ENCODE measurements at places on chromosomes 3 and 15. TPM values are rescaled to one million over a fixed set of nuclear protein-coding genes. Genes with fewer than 3 reads are reported as not detected.

GRCh38 chr3:188656196-188656982 lies 502.4 kb downstream of the LPP start:
- DNase-seq, result peak; percentile 46

GRCh38 chr15:56963710-56964109 lies 45.3 kb downstream of the TCF12 start:
- no peak for DNase-seq

Gene ITPKA
- 0.66 TPM for total RNA-seq

- peak; percentile 47 for DNase-seq
Observed at GRCh38 chr3:100104817-100105413, 9.4 kb downstream of the FILIP1L start.

DNA sequence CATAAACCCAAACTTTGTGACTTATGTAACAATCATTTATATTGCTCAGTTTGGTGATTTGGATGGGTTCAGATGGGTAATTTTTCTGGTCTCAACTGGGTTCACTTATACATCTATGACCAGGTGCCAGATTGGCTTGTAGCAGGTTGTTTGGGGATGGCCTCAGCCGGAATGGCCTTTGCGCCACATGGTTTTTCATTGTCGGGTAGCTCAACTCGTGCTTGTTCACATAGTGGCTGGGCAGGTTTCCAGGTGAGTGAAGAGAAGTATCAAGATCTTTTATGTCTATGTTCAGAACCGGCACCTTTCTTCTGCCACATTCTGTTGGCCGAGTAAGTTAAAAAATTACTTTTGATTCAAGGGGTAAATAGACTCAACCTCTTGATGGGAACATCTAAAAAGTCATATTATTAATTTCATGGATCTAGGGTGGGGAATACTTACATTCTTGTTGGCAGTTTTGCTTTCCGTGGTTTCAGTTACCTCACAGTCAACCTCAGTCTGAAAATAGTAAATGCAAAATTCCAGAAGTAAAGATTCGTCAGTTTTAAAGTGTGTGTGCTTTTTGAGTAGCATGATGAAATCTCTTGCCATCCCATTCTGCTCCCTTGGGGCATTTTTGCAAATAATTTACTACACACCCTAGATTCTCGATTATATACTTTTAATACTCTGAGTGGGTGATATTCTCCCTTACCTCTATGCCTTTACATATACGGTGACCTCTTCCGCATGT lies 745.7 kb upstream of the CCDC54 start:
- DNase-seq, result no peak

Gene SPINK8
- total RNA-seq, result not detected

GRCh38 chr3:37558580-37558979 lies 303.1 kb upstream of the CTDSPL start:
- no peak for DNase-seq

Gene CFAP91
- total RNA-seq, result 0.40 TPM

DNA sequence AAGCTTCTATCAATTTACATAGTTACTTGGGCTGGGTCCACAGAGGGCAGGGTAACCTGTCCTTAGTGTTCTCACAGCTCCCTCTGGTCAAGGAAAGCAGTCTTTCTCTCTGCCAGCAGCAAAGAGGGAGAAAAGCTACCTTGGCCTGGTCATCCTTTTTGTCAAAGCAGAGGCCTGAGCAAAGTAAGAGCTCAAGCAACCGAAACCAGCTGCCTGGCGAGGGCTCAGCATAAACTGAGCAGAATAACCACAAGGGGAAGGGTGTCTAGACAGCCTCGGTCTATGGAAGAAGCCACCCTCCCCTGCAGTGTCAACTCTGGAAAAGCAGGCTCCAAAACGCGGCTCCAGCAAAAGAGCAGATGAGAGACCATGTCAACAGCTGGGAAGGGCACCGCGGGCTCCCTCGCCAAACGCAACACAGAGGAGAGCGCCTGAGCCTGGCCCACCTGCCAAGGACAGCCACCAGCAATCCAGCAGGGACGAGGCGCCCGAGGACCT lies 17.4 kb downstream of the LRIG1 start:
- no peak for DNase-seq

- DNase-seq, result no peak
Observed at GRCh38 chr3:11711876-11712275, 68.2 kb upstream of the VGLL4 start.

- DNase-seq, result no peak
Observed at GRCh38 chr3:123627673-123628670, 43.1 kb upstream of the HACD2 start.

DNA sequence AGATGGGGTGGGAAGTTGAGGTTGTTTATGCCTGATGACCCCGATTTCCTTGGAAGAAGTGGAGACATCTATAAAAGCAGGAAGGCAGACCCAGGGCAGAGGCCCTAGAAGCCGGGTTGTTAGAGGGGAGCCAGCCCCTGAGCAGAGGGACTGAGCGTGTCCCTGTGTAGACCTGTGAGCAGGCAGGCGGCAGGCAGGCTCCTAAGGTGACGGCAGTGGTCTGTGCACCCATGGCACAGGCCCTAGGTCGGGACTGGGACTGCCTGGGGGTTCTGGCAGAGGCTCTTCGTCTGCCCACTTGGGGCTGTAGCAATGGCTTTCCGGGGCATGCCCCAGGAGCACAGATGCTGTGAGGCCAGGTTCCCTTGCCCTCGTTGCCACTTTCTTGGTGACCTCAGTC lies 9.9 kb downstream of the SEMA4B start:
- DNase-seq, result no peak

GRCh38 chr15:95417761-95418160 lies 912.7 kb upstream of the NR2F2 start:
- no peak for DNase-seq

- no peak for DNase-seq
Observed at GRCh38 chr3:194401346-194401745, 2.3 kb upstream of the GP5 start.

GRCh38 chr3:141709126-141709770 lies 28.9 kb upstream of the RNF7 start:
- no peak for DNase-seq

Gene MAP6D1
- 3.2 TPM for total RNA-seq

- DNase-seq, result no peak
Observed at GRCh38 chr15:52975941-52976449, 185.9 kb upstream of the ONECUT1 start.

Gene ASB14
- not detected for total RNA-seq

Gene SCN11A
- total RNA-seq, result not detected

Gene SLC12A1
- total RNA-seq, result not detected

DNA sequence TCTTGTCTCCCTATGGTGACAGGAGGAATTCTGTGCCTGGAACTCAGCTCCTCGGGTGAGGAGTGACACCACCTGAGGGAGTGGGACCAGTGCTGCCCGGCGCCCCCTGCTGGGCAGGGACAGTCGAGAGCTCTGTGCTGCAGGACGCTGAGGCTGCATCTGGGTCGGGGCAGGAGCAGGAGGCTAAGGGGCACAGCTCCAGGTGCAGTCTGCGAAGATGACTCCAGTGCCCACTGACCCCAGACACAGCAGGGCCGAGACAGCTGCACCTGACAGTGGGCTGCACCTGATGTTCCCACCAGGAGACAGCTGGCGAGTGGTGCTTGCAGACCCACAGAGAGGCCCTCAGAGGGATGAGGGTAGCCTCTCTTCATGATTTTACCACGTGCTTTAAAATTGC lies 152.9 kb downstream of the ATP10A start:
- DNase-seq, result no peak

Gene CHRNA3
- total RNA-seq, result not detected

GRCh38 chr15:79881668-79882067 lies 15.1 kb downstream of the MTHFS start:
- no peak for DNase-seq

Gene CNTN6
- not detected for total RNA-seq

DNA sequence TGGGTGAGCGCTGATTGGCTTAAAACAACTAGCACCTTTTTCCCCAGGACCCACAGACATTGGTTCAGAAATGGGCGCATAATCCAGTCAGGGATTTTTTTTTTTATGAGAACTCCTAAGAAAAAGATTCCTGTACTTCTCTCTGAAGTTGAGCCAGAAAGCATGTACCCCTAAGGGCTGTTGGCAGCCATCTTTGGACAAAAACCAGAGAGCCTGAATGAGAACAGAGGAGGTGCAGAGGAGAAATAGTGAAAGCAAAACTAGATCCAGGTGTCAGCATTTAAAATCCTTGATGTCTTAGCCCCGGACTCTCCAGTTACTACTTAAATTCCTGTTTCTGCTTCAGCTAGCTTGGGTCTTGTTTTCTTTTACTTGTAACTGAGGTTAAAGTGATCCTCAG lies 1.9 kb upstream of the SLC27A2 start:
- DNase-seq, result no peak

Gene IL17RB
- total RNA-seq, result not detected

DNA sequence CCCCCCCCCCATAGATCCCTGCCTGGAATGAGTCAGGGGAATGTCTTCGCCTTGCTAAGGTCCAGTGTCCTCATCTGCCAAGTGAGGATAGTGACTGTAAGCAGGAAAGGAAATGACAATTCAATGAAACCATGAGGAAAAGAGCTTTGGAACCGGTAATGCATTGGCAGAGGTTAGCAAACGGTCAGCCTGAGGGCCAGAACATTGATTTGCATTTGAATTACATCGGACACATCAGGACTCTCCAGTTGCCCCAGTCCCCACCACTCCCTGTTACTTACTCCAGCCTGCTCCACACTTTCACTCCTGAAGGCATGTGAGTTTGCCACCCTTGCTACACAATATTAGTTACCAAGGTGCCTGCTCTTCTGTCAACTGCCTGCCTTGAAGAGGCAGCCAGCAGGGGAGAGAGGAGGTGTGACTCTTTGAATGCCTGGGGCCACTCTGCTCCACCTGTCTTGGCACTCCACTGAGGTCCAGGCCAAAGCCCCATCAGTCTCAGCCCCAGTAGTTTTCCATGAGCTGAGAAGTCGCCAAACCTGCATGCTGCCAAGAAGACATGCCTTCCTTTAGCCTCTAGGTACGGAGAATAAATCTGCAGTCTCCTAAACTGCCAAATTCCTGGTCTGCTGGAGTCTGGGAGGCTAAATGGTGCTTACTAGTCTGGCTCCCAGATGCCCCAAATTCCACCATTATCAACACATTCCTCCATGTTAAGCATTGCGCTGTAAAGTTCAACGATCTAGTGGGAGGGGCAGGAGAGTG lies 191.7 kb upstream of the TLE3 start:
- DNase-seq, result no peak

DNA sequence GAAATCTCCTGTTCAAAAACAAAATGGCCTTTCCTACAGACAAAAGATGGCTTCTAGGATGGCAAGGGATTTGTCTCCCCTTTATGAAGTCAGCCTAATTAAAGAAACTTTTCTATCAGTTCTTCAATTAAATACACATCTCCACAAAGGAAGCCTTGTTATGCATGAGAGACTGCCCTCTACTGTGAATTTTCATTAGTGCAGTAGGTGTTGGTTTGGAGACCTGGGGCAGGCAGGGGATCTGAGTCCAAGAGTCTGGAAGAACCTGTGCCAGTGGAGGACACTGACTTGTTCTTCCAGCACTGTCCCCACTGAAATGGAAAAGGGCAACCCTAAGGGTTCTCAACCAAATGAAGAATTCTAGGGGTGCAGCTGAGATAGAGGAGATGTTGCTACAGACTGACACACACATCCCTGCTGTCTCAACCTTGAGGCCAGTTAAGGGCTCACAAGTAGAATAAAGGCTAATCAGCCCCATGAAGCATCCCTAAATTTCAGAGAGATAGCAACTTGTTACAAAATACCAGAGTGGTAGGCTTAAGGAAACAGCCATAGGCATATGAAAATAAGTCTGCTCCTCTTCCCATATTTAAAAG lies 174.0 kb upstream of the PRICKLE2 start:
- DNase-seq, result peak; percentile 77

DNA sequence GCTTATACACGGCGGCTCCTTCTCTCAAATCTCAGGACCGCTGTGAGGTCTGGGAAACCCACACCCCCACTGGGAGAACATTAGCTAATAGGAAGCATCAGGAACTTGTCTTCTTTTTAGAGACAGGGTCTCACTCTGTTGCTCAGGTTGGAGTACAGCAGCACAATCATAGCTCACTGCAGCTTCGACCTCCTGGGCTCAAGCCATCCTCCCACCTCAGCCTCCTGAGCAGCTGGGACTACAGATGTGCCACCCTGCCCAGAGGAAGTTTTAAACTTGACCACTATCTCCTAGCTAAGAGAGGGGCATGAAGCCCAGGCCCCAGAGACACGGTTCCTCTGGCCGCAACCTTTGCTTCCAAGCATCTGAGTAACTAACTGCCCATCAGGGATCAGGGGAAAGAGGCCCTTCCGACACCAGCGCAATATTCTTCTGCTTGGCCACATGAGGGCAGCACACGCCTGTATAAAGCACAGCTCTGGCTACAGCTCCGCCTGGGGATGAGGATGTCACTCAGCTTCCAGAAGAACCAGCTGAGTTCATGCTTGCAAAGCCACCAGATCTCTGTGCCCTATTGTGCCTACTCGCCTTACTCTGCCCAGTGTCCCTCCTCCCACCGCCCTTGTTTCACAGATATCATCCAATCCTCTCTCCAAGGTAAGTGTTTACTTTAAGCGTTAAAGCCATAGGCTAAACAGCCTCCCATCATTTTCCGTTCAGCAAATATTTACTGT lies 57.6 kb upstream of the SLC6A11 start:
- DNase-seq, result peak; percentile 65

DNA sequence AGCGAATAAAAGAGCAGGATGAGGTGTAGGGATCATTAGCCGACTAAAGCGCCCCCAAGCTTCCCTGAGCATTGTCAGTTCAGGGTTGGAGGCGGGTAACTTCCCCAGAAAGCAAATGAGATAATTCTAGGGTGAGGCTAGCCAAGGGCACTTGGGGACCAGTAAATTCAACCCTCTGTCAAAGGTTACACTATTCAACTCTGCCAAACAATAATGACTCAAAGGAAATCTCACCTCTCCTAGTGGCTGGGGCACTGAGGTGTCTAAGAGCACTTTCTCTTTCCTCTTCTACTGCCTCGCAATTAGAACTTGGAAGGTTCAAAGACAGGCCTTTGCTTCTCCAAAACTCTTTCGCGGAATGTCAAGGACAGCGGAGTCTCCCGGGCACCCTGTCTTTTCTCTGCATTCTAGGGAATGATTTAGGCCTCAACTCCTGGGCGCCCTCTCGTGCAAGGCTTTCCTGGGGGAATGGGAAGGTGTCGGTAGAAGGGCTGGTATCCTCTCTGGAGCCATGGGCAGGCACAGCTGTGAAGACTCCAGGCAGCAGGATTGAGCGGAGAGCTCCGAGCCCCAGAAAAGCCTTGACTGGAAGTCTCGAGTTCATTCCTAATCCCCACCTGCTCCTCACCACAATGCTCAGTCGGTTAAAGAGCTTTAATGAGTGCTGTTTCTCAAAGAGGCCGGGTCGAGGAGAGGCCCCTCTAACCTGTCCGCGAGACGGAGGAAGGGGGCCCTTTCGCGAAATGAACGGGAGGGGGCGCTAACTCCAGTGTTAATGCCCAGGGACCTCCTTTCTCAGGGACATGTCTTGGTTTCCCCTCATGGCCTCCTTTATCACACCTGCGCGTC lies 21.9 kb downstream of the ZIC4 start:
- no peak for DNase-seq

DNA sequence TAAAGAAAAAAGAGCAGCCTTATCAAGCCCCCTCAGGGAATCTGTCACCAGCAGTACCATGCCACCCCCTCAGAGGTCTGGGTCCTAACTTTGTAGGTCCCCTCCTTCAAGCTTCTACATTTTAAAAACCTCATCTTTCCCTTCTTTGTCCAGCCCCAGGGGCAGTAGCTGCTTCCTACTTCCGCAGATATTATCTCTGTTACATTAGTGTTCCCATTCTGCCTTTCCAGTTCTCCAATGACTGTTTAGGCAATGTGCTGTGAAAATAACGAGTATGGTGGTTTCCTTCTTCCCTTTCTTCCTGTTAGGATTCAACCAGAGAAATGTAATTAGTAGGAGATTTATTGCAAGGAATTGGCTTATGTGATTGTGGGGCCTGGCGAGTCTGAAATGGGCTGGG lies 126.1 kb upstream of the TNIK start:
- no peak for DNase-seq

Gene BOC
- not detected for total RNA-seq
